ENCODE measurements at places on chromosomes 12 and 14. TPM values are rescaled to one million over a fixed set of nuclear protein-coding genes. Genes with fewer than 3 reads are reported as not detected.

The TEP1 gene
- total RNA-seq = 21.0 TPM

GRCh38 chr12:63913929-63914328 is 69.4 kb downstream of the SRGAP1 start:
- no peak for DNase-seq

The RPS6KL1 gene
- not detected for total RNA-seq

- no peak for DNase-seq
Measured at GRCh38 chr12:56897844-56898361, 36.3 kb downstream of the SDR9C7 start.

- DNase-seq = no peak
Measured at GRCh38 chr14:32249371-32249770, 46.3 kb upstream of the RNU6-8 start.

- no peak for DNase-seq
Measured at GRCh38 chr12:41795910-41796309, 348.8 kb downstream of the GXYLT1 start.

The DRAM1 gene
- total RNA-seq = 0.89 TPM

GRCh38 chr12:51920046-51920445 is 12.7 kb downstream of the ACVRL1 start:
- DNase-seq = no peak

GRCh38 chr12:66648033-66648735 is 30.7 kb downstream of the GRIP1 start:
- DNase-seq = no peak

DNA sequence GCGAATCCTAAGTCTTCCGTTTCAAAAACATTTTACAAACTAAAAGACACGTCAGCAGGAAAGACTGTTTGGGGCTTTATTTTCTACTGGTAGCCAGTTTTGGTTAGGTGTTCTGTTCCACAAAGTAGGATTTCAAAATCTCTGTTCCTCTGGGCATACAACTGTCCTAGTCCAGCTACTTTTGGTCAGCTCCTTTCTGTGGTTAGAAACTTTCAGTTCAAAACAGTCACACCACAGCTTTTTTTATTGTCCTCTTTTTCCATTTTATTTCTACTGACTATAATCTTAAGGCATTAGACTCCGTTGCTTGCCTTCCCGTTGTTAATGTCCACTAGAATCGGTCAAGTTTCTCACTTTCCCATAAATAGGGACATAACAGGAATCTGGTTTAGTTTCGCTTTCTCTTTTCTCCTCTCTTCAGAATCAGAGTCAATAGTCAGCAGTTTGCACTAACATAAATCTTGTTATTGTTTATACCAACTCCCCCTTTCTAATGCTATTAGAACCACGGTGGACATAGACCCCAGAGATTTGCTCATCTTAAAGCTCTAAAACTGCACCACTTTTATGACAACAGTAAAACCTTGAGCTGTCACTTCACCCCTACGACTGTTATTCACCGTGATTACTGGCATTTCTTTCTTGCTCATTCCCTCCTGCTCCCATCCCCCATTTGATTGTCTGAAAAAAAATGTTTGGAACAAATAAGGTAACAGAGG is 41.5 kb upstream of the NPAS3 start:
- no peak for DNase-seq

DNA sequence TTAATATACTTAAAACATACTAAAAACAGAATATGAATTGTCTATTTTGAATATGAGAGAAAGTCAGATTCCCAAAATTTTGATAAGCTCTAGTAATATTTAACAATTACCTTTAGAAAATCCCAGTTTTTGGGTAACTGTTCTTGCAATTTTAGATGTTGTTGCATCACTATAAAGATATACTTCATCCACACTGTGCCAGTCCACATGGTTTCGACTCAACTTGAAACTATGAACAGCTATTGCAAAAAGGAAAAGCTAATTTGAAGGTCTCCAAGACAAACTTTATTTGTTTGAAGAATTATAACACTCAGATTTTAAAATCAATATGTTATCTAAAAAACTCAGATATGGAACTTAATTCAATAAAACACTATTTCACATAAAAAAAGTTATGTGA is 59.9 kb downstream of the DDHD1 start:
- no peak for DNase-seq

The TSPAN19 gene
- not detected for total RNA-seq
